HEK293T (cell line): ENCODE measurements at places on chromosomes 3 and 15.

DNA sequence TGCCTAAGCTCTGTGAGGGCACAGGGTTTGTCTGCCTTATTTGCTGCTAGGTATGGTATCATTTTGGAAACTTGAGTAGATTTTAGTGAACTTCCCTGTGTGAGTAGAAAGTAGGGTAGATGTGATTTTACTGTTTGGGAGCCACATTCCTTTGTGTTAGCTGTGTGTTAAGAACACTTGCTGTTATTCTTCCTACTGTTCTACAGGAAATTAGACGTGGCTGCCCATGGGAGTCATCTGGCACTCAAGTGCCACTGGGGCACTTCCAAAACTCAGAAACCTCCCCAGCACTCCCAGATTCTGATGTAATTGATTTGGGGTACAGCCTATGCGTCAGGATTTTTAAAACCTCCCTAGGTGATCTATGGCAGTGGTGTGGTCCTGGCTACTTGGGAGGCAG is 369.9 kb upstream of the C2CD4B start:
- DNase-seq = no peak

GRCh38 chr15:76209942-76210341 is 101.3 kb downstream of the ETFA start:
- no peak for DNase-seq

- no peak for DNase-seq
These were observed 481.7 kb downstream of the TUSC7 start for GRCh38 chr3:117191245-117191644.

GRCh38 chr3:156507285-156507684 is 47.6 kb downstream of the SSR3 start:
- no peak for DNase-seq
